ENCODE measurements at places on chromosomes 2 and 18. TPM values are rescaled to one million over a fixed set of nuclear protein-coding genes. Genes with fewer than 3 reads are reported as not detected.

DNA sequence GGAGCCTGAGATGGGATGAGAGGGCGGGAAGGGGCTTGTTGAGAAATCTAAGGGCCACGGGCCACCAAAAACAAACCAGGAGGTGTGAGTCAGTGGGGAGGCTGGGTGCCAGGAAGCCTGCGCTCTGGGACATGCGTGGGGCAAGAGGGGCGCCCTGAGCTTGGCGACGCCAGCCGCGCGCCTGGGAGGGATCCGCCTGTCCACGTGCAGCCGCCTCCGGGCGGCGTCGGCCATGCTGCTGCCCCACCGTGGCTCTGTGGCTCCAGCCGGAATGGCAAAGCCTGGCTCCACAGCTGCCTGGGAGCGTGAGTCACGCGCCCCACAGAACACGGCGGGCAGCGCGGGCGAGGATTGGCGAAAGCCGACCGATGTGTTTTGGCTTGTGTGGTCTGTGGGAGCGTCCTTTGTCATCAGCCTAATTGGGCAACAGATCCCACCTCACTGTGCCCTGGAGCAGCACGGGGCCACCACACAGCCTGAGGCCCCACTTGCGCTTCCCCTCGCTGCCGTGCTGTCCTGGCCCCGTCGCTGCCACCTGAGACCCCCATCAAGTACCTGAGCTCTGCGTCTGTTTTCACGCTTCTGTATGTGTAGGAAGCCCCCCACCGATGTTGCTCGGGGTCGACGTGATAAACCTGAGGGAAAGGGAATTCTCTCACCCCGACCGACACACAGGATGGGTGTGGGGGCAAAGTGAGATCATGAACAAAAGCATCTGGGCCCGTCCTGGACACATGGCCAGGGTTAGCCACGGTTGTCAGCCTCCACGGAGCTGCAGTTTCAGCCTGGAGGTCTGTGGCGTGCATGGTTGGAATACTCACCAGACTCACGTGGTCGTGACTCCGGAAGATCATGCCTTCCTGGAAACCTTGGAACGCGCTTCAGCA is 80.5 kb downstream of the NFATC1 start:
- no peak overlapping the region for H3K4me3 ChIP-seq
- no peak for DNase-seq
- H3K27me3 ChIP-seq = no peaks in the 10 kb centered on the region
- H3K36me3 ChIP-seq = peaks cover 14% of the 10 kb centered on the region
- no peak overlapping the region for H3K27ac ChIP-seq

DNA sequence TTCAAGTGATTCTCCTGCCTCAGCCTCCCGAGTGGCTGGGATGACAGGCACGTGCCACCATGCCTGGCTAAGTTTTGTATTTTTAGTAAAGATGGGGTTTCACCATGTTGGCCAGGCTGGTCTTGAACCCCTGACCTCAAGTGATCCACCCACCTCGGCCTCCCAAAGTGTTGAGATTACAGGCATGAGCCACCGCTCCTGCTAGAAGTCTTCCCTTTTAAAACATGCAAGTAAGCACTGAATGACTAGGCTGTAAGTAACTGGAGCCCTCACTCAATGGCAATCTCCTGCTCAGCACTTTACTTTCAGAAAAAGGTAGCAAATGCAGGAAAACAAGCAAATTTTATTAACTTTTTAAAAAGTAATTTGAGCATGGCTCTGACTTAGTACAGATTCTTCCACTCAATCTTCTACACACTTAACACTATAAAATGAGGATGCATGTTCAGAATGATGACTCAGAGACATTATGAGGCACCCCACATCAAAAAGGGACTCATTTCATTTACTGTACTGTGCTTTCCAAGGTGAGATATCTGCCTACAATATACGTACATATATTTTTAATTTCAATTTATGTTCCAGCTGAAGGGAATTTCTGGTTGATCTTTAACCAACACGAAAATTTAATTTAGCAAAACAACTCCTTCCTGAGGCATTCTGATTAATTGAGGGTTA is 6.6 kb upstream of the NCK2 start:
- no peaks in the 10 kb centered on the region for H3K36me3 ChIP-seq
- H3K27me3 ChIP-seq = no peaks in the 10 kb centered on the region
- H3K4me3 ChIP-seq = no peak overlapping the region
- no peak for DNase-seq

DNA sequence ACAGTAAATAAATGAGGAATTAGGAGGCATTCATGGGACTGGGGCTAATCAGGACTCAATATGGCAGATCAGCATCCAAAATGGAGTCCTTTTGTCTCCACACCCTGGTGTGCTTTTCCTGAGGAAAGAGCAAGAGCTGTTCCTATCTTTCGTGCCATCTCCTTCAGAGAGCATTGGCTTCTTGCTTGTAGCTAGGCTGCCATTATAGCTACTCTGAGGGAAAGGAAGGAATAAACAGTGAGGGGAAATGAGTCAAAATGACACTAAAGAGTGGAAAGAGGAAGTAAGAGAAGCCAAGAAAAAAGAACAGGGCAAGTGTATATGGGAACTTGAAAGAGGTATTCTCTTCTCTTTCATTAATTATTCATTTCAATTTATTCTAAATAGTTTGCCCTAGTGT is 8.4 kb upstream of the NMI start:
- H3K4me1 ChIP-seq = no peaks in the 10 kb centered on the region
- peak; percentile 64 for DNase-seq
- no peak overlapping the region for H3K4me3 ChIP-seq

IL36A gene
- not detected for total RNA-seq

CXCR4 gene
- 23.1 TPM for total RNA-seq

DNA sequence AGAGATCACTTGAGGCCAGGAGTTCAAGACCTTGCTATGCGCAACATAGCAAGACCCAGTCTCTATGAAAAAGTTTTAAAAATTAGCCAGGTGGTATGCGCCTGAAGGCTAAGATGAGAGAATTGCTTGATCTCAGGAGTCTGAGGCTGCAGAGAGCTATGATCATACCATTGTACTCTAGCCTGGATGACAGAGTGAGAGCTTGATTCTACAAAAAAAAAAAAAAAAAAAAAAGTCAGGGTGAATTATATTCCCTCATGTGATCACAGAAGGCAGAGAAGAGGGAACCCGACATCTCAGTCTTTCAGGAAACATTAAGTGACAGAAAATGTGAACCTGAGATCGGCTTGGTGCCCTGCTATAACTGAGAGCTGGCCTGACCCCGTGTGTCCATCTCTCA is 171.2 kb upstream of the MSH6 start:
- no peak overlapping the region for H3K27ac ChIP-seq
- H3K4me3 ChIP-seq = no peak overlapping the region
- no peak for DNase-seq
- no peaks in the 10 kb centered on the region for H3K27me3 ChIP-seq
- H3K36me3 ChIP-seq = no peaks in the 10 kb centered on the region
- no peaks in the 10 kb centered on the region for H3K4me1 ChIP-seq
